ENCODE measurements at places on chromosomes 6 and 20. TPM values are rescaled to one million over a fixed set of nuclear protein-coding genes. Genes with fewer than 3 reads are reported as not detected.

DNA sequence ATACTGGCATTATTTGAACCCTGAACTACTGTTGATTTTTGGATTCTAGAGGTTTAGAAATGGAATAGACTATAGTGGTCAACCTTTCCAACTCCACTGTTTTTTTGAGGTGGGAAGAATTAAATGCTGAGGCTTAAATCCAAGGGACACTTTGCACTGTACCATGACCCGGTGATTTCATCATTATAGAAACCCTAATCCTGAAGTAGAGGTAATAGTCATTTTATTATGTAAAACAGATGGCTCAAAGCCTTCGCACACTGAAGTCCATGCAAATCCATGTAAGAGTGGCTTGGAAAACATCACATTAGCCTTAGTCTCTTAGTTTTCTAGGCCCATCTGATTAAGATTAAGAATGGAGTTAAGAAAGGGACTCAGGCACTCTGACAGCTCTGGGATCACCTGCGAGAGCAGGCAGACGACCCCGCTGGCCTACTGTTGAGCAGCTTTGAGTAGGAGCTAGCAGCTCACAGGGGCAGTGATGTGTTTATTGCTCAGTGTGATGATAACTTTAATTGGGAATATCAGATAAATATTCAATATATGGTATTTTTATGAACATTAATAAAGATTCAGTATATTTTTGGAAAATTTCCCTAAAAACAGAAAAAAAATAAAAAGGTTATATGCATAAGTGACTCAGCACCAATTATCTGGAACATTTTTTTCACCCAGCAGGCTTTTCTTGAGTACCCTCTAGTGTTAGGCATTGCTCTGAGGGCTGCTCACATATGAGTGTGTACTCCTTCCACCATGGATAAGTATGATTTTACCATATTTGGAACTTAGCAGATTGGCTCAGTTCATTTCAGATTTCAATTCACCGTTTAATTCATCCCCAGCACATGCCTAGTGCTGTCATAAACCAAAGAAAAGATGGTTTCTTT lies 13.4 kb downstream of the SLX4IP start:
- no peak for DNase-seq

DNA sequence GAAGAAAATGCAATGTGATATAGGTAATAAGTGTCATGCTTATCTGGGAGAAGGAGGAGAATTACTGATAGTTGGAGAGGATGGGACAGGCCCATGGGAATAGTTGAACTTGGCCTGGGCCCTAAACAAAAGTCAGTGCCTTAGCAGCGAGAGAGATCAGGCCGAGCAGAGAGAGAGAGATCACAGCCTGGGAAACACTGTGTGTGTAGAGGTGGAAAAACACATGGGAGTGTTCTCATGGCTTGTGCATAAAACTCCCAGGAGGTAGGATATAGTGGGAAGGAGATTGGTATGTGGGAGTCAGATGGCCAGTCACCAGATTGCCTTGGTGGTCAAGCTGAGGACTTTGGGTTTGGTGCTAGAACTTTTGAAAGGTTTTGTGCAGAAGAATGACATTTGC lies 47.6 kb downstream of the FIG4 start:
- DNase-seq, result no peak

- DNase-seq, result no peak
These were observed 82.1 kb downstream of the ADAT2 start for GRCh38 chr6:143368426-143368825.

PRKN gene
- total RNA-seq, result 1.3 TPM

- no peak for DNase-seq
These were observed 154.6 kb downstream of the CDKAL1 start for GRCh38 chr6:20688710-20689500.

ZSWIM3 gene
- total RNA-seq, result 6.8 TPM

- DNase-seq, result no peak
These were observed 81.9 kb downstream of the CRYBG1 start for GRCh38 chr6:106442395-106442794.

DNA sequence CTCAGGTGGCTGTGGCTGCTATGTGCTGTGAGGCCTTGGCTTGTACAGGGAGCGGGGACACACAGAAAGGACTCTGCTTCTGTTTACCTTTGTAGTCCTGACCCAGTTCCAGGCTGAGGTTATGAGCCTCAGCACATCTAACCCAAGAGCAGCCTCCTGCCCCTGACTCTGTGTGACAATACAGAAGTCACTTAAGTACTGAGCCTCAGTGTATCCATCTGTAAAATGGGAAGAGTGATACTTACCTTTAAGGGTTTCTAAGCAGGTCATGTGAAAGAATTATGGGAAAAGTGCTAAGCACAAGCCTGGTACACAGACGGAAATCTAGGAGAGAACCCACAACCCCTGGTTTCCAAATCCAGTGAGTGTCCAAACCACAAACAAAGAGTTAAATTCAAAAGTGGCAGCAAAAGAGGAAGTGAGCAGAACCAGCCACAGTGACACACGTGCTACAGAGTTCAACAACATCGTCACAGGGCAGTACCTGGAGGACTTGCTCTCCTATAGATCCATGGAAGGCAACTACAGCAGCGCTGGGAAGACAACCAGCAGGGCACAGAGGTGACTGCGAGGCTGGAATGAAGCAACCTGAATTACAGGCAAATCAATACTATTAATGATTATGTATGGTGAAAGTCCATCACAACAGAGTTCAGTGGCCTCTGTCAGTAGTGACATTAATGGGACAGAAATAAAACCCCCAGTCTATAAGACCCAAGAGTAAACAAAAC lies 12.5 kb downstream of the TRIM26 start:
- DNase-seq, result peak; percentile 78

GRCh38 chr6:133341607-133342158 lies 100.5 kb downstream of the EYA4 start:
- no peak for DNase-seq

GRCh38 chr6:35411066-35411465 lies 41.1 kb upstream of the FANCE start:
- DNase-seq, result peak; percentile 28

DNA sequence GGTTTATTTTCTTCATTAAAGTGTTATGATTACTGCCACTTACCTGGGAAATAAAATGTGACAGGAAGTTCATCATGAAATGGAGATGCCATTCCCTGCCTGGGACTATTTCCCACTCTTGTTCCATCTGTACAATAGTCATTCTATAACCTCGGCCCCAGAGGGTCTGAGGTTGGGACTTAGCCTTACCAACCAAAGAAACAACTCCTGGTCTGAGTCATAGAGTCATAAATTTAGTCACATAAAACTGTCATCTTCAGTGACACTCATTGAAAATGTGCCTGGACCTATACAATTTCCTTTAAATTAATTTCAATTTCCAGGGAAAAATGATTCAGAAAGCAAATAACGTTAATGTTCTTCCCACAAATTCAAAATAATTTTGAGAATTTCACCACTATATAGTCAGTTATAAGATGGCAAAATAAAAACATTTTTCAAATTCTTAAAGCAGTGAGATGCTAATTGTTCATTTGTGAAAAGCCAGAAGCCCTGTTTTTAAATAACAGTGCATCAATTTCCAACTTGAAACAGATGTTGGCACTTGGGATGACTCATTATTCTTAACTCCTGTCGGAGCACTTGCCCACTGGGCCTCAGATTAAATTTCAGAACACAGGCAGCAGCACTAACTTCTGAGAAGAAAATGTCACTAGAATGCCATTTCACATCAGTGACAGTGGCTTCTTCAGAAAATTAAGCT lies 201.2 kb upstream of the SMLR1 start:
- no peak for DNase-seq

DNA sequence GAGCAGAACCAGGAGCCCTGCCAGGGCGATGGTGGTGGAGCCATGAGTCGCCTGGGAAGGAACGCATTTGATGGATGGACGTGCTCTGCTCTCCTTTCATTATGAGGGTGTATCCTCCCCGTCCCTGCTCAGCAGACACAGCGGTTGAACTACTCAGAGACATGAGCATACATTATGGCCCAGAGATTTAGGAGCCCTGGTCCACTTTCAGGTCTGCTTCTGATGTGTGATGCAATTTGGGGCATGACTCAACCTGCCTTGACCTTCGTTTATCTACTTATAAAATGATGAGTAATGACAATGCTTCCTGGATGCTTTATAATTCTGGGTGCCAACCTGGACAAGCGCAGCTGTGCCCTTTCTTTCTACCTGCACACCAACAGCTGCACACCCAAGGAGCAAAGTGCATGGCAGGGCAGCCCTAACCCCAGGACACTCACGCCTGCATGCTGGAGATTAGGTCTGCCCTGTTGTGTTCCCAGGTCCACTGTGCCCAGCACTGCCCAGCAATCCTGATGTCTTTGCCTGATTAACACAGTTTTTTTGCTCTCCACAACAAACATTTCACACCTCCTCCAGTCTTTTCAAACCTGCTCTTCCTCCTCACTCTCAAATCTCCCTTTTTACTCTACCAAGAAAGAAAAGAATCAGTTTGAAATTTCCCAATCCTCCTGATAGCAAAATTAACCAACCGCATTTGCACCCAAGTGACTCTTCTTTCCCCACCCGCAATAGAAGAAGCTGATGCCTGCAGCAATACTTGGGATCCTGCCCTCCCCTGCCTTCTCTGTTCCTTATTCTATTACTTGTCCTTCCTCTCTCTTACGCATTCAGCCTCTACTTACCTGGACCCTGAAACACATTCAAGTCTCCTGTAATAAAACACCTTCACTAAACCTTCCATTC lies 81.2 kb downstream of the EZR start:
- no peak for DNase-seq

Data from OCI-LY7 (cell line).